ENCODE measurements at places on chromosomes 3 and 15. TPM values are rescaled to one million over a fixed set of nuclear protein-coding genes. Genes with fewer than 3 reads are reported as not detected.

DNA sequence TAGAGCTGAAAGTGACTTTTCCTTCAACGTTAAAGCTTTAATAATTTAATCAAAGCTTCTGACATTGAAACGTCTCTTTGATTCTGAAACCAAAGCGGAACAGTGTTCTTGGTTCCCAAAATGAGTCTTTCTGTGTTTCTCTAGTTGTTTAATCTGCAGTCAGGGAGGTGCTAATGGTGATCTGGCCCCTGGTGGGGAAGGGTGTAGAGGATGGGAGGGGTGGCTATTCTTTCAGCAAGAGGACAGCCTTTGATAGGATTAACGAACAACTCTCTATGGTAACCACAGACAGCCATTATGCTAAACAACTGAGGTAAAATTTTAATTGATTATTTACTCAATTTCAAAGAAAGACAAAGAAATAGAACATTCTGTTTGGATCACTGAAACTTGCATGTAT, 79.9 kb upstream of the CADPS start:
- DNase-seq, result no peak

The BSN gene
- 0.12 TPM for total RNA-seq

DNA sequence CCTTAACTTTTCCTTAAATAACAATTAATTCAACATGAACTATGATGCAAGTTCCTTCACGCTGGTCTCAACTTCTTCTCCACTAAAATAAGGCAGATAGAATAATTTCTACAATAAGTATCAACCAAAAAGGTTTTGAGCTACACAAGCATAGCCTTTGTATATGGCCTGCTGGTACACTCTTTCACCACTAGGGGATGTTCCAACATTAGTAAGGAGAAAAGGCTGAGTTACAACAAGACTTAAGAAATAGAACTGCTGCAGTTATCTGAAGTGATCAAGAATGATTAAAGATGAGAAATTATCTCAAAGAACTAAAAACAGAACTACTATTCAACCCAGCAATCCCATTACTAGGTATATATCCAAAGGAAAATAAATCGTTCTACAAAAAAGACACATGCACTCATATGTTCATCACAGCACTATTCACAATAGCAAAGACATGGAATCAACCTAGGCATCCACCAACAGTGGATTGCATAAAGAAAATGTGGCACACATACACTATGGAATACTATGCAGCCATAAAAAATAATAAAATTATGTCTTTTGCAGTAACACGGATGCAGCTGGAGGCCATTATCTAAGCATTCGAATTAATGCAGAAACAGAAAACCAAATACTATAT, 14.4 kb downstream of the ATP13A3 start:
- no peak for DNase-seq

DNA sequence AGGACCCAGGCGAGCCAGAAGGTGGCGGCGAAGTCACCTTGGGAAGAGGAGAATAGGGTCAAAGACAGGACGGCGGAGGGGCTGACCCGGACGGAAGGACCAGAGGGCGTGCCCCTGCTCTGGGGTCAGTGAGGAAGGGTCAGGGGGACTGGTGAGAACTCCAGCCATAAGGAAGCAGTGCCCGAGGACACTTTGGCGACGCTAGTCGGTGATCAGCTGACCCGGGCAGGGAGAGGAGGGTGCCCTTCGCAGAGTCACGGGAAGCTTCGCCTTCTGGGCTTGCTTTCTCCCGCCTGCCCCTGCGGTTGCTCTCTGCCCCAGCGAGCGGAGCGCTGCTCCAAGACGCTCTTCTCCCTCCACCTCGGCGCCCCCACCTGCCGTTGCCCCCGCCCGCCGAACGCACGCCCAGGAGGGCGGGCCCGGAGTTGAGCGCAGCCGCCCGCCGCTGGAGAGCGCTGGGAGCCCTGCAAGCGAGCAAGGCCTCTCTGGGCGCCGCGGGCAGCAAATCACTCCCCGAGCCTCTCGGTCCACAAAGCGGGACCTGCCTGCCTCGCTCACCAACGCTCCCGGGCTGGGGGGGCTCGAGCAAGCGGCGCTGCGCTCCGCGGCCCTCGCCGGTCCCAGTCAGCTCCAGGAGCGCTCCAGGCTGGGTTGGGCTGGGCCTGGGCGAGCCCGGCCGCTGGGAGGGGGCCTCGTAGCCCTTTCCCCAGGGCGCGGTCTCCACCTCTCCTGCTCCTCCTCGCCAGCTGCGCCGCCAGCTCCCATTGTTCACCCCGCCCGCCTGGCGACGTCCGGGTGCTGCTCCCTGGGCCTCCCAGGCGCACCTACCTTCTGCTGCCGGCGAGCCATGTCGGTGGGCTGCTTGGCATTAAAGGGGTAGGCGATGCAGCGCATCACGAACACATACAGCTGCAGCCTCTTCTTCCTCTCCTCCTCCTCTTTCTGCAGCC, 1.2 kb downstream of the CADPS start:
- no peak for DNase-seq

DNA sequence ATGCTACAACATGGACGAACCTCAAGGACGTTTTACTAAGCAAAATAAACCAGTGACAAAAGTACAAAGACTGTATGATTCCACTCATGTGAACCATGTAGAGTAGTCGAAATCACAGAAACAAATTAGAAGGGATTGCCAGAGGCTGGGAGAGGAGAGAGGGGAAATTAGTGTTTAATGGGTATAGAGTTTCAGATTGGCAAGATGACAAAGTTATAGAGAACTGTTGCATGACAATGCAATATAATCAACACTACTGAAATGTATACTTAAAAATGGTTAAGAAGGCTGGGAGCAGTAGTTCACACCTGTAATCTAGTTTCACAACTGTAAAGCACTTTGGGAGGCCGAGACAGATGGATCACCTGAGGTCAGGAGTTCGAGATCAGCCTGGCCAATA, 36.9 kb downstream of the PLS1 start:
- DNase-seq, result no peak

DNA sequence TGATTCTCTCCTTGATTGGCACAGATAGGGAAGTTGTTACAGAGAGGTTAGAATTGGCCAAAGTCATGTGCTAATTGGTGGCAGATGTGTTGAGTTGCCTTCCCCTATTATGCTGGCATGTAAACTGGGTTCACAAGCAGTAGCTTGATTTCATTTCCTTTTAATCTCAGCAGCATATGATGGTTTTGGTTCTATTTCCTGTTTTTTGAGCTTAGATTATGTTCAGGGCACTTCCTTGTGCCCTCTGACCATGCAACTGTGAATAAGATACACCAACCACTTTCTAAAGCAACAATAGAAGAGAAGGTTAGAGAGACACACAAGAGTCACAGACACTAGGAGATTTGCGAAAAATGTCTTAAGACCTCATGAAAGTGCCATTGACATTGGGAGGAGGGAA, 16.5 kb downstream of the HPS3 start:
- DNase-seq, result no peak

- DNase-seq, result no peak
These were observed 57.6 kb downstream of the BHLHE40 start for GRCh38 chr3:5036858-5037257.

DNA sequence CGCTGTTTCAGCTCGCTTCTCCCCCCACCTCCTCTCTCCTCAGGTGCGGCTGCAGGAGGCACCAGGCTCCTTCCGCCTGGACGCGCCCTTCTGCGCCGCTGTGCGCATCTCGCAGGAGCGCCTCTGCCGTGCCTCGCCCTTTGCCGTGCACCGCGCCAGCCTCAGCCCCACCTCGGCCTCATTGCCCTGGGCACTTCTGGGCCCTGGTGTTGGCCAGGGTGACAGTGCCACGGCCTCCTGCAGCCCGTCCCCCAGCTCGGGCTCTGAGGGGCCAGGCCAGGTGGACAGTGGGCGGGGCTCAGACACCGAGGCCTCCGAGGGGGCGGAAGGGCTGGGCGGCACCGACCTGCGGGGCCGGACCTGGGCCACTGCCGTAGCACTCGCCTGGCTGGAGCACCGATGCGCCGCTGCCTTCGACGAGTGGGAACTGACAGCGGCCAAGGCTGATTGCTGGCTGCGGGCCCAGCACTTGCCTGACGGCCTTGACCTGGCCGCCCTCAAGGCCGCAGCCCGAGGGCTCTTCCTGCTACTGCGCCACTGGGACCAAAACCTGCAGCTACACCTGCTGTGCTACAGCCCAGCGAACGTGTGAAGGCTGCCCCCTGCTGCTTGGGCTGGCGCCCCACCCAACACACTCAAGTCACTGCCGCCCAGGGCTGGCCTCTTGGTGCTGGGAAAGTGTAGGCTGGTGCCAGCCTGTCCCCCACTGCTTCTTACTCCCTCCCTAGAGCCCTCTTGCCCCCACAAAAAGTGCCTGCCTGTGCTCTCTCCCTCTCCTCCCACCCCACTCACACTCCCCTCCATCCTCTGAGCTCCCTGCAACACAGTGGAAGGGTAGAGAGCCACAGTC, 7.1 kb downstream of the ALG3 start:
- DNase-seq, result no peak

The PIF1 gene
- 85.5 TPM for total RNA-seq

GRCh38 chr3:32960404-32961170, 9.1 kb downstream of the CCR4 start:
- no peak for DNase-seq

The SNURF gene
- total RNA-seq, result 14.8 TPM

All from activated CD8-positive, alpha-beta memory T cell treated with anti-CD3 and anti-CD28 coated beads, Interleukin-2, amount 10 ng/mL, durations not matched to agents 7 days and 5 days (primary cell).